Adipocyte (in vitro differentiated cells): ENCODE measurements at places on chromosomes 1 and 21.

GRCh38 chr1:94463765-94464330, 45.7 kb downstream of the ABCD3 start:
- DNase-seq, result peak; percentile 76

- no peak for DNase-seq
These were observed 1.2 kb downstream of the SMIM1 start for GRCh38 chr1:3773572-3774275.

DNA sequence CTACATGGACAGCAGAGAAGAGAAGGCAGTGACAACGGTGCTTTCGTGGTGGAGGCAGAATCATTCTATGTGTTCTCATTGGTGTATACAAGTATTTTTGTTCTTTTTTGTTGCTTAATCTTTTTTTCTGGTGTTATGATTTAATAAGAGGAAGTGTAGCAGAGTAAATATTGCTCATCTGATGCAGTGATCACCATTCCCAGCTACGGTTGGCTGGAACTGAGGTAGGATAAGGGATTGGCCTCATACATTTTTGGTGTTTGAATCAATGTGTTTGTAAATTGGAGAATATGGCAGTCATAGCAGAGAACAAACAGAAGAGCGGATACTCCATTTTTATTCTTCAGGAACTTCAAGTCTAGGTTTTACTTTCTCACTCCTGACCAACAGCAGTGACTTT, 76.6 kb downstream of the UBE2U start:
- DNase-seq, result no peak

- DNase-seq, result no peak
These were observed 329.3 kb upstream of the NR5A2 start for GRCh38 chr1:199698222-199698621.

DNA sequence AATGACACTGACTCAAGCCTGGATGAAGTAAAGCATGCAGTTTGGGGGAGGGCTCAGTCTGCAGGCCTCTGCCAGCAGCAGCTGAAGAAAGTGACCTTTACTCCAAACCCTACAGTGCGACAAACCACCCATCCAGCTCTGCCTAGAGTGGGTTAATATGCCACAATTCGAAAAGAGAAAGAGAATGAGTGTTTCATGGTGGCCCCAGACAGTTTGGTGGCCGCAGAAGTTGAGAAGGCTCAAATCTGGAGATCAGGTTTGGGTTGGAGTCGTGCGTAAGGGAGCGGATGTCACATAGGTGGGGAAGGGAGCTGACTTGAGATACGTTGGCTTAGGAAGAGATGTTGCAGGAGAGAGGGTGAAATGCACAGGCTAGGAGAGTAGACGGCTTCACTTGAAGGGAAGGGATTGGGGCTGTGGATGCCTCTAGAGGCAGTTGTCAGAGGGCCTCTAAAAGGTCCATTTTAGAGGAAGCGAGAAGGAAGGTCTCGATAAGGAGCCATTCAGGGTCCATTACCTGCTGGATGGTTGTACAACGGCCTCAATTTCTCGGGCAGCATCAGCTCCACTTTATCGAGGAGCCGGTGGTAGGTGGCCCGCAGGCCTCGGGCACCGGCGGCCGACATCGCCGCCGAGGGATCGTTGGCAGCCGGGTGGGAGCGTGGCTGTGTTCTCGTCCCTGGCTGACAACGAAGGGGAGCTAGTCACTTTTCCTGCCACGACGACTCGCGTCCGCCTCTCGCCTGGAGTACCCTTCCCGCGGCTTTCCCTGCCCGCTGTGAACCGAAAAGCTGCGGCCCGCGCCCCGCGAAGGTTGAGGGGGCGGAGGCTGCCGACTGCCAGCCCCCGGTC, 1.0 kb upstream of the DCAF6 start:
- DNase-seq, result peak; percentile 65

GRCh38 chr1:86741947-86742572, 37.7 kb downstream of the SH3GLB1 start:
- DNase-seq, result peak; percentile 62

GRCh38 chr1:180501865-180502360, 464 bp downstream of the ACBD6 start:
- DNase-seq, result no peak

DNA sequence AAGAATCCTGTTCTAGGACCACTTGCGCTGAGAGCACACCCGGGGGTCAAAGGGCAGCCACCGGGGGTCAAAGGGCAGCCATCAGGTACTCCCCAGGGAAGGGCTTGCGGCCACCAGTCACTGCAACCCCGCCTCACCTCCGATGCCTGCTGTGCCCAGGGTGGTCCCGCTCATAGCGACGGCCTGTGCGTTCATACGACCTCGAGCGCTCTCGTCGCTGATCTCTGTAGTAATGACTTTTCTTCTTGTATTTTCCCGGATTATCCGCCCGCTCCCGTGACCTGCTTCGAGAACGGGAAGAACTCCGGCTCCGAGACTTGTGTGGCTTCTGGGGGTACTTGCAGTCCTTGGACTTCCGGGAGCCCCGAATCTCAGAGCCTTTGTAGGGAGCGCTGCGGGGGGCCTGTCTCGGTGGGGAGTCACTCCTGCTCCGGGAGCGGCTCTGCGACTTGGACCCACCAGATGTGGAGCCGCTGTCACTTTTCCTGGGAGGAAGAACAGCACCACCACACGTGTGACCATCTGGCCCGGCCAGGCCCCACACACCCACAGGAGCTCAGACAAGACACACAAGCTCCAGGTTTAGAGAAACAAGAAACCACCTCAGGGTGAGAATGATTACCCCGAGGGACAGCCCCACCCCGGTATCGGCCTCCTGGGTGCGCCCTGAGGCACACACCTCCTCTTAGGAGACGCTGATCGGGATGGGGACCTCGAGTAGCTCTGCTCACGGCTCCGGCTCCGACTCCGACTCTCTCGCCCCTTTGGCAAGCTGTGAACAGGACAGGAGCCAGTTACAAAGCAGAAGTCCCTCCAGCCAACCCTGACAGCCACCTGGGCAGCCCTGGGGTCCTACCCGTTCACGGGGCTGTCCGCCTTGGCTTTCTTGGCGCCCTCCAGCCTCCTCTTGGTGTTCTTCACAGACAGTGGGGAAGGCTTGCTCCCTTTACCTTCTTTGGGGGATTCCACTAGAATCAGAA, 11.7 kb downstream of the CCNL2 start:
- no peak for DNase-seq

DNA sequence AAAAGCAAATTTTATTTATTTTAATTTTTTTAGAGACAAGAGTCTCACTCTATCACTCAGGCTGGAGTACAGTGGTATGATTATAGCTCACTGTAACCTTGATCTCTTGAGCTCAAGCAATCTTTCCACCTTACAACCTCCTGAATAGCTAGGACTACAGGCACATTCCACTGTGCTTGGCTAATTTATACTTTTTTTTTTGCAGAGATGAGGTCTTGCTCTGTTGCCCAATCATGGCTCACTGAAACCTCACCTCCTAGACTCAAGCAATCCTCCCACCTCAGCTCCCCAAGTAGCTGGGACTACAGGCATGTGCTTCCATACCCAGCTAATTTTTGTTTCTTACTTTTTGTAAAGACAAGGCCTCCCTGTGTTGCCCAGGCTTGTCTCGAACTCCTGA, 49.5 kb downstream of the DR1 start:
- DNase-seq, result peak; percentile 10

DNA sequence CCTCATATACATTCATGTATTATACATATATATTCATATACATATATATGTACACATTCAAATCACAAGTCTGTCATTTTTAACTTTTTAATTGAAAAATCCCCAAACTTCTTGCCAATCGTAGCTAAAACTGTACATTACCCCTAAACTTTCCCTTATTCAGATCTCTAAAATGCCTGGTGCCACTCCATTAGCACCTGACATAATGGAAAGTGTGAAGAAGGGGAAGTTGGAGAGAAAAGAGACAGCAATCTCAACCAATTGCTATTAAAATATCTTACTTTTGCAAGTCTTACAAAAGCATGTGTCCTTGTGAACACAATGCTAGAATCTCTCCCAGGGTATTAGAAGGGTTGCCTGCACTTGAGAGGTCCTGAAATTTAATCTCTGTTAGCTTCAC, 22.7 kb upstream of the PRKACB start:
- DNase-seq, result no peak

- DNase-seq, result peak; percentile 69
These were observed 3.6 kb downstream of the NIBAN1 start for GRCh38 chr1:184970691-184971161.

- no peak for DNase-seq
These were observed 65.5 kb upstream of the RGS7 start for GRCh38 chr1:241422470-241422869.

- DNase-seq, result no peak
These were observed 25.6 kb downstream of the HLX start for GRCh38 chr1:220904876-220905275.

DNA sequence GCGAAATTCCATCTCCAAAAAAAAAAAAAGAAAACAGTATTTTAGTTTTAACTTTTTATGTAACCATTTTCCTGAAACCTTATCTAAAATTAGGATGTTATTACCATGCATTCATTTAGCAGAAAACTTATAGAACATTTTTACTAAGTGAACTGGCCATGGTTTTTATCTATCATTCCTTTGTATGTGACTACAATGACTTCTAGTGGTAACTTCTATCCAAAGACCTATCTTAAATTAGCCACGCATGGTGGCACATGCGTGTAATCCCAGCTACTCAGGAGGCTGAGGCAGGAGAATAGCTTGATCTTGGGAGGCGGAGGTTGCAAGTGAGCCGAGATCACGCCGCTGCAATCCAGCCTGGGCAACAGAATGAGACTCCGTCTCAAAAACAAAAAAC, 11.4 kb downstream of the GGPS1 start:
- no peak for DNase-seq

DNA sequence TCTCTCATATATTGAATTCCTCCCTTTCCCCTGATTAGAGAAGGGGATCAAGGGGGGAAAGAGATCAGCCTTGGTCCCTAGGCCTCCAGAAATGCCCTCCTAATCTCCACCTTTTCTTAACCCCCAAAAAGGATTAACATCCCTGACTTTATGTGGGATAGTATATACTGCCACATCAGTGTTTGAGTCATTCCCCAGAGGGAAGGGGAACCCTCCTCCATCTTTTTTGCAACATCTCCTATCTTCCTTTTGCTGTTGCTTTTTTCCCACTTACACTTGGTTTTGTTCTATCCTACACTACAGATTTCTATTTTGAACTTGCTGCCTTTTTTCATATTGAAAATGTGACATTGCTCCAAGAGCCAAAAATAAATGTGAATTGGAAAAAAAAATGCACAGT, 65.4 kb upstream of the PODN start:
- DNase-seq, result no peak

DNA sequence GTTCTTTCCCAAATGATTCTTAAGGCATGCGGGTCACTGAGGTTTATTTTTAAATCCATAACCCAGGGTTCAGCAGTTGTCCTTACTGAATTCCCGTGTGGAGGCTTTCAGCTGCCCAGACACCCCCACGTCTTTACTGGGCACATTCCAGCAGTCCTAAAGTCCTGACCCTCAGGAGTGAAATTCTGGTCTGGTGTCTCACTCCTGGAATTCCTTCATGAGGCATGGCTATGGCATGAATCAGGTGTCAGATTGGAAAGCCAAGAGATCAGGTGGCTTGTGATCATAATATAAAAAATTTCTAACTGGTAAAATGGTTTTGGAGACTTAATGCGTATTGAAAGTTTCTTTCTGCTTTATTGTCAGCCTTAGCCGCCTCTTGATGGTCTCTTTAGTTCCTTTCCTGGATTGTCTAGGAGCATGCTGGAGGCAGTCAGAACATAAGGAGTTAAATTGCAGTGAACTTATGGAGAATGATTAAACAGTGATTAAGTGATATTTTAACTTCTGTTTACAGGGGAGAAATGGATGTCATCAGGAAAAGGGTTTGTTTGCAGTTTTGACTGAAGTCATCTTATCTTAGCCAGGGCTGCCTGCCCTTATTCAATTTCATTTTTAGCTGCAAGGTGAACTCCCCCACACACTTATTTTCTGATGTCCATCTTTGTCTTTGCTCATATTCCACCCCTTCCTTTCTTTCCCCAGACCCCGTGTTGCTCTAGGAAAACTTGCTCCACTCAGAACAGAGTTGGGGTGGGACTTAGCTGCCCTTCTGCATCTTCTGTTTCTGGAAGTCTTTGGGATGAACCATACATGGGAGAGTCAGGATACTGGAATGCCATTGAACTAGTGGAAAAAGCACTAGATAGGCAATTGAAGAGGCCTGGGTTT, 25.7 kb upstream of the MACF1 start:
- peak; percentile 51 for DNase-seq

GRCh38 chr1:175071276-175071943, 3.8 kb downstream of the TNN start:
- DNase-seq, result no peak

GRCh38 chr1:174988986-174989385, 10.8 kb upstream of the CACYBP start:
- no peak for DNase-seq

DNA sequence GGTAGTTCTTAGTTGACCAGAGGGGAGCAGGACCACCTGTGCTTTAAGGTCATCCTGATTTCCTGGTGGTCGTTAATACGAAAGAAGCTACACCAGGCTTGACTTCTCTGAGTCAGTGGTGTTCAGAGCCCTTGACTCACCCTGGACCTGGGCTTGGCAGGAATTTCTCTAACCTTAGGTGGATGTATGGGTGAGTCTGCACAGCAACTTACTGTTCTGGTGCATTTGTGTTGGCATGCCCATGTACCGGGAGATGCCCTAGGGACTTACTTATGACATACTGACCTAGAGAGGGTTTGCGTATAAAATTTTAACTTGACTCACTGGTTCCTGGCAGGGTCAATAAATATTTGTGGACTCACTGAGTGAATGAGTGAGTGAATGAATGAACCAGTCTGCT, 304.6 kb downstream of the DISC1 start:
- DNase-seq, result no peak

- no peak for DNase-seq
These were observed 36.2 kb downstream of the OSBPL9 start for GRCh38 chr1:51653127-51653526.

DNA sequence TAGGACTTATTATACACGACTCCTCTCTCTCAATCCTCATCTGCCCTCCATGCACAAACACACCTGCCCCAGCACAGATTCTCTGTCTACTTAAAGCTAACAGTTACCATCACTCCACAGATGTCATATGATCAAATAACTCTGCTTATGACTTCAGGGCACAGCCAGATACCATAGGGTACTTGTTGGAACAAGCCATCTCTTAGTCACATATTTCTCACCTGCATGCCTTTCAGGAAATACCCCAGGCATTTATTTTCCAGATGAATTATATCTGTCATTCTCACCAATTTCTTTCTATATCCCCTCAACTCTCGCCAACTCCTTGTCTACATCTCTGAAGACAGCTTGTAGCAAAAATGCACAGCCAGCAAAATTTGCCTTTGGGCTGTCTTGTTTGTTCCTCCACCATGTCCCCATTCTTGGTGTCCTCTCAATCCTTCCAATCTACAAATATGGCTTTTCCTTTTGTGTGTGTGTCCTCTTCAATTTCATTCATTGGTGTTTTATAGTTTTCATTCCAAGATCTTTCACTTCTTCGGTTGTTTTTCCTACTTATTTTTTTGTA, 353.9 kb upstream of the CAMK1G start:
- no peak for DNase-seq

DNA sequence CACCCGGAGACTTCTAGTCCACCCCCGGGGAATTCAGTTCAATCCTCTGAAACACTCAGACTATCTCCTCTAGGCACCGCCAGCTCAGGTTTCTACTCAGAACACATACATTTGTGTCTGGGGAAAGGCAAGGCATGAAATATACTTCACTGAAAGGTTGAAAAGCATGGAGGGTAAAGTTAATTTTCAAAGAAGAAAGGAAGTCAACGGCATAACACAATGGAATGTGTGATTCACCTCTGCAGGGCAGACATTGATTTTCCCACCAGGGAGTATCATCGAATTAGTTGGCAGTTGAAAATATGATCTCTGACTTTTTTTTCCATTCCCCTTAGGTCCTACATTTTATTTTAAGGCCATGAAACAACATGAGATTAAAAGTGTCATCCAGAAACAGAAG, 669.4 kb downstream of the SMYD3 start:
- peak; percentile 31 for DNase-seq
